Neuronal stem cell (in vitro differentiated cells): ENCODE measurements at places on chromosomes 11 and 22.

GRCh38 chr11:403021-403760 is 9.2 kb downstream of the PKP3 start:
- DNase-seq = no peak

DNA sequence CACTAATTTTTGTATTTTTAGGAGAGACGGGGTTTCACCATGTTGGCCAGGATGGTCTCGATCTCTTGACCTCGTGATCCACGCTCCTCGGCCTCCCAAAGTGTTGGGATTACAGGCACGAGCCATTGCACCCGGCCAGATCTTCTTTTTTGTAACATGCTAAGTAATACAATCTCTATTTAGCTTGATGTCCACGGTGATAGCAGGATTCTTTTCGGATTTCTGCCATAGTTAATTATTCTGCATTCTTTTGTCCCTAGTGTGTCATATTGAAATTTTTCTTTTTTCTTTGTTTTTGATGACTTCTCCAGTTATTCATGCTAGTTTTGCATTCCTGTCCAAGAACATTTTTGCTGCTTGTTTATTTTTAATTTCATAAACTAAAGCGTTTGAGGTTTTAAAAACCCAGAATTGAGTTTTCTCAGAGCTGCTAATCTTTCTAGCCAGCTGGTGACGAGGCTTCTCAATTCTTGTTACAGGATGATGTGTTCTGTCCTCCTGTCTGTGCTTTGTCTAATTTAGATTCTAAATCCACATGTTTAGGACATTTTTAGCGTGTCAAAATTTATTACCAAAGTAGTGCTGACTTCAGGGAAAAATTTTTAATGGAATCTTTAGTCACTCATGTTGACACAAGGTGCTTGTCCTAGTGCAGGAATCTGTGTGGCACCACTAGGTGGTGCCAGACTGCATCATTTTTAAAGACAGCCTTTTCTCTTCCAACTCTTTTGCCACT is 21.8 kb downstream of the NF2 start:
- peak; percentile 42 for DNase-seq

DNA sequence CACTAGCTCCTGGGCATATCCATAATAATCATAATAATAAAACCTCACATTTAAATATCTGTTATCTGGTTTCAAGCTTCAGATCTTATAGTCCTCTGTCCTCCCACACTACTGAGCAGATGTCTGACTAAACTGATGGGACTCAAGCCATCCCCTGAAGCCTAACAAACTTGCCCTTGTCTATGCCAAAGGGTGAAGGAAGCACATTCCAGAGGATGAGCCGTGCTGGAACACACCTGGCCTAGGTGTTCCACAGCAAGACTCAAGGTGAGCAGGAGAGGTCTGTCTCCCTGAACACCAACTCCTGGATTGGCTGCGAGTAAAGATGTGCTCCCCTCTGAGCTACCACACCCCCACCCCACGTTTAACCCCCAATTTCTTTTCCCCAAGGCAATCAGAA is 14.7 kb downstream of the SCUBE2 start:
- DNase-seq = no peak

GRCh38 chr11:114330373-114330772 is 34.2 kb downstream of the NNMT start:
- no peak for DNase-seq

GRCh38 chr11:64161037-64161436 is 4.9 kb downstream of the MACROD1 start:
- DNase-seq = no peak

DNA sequence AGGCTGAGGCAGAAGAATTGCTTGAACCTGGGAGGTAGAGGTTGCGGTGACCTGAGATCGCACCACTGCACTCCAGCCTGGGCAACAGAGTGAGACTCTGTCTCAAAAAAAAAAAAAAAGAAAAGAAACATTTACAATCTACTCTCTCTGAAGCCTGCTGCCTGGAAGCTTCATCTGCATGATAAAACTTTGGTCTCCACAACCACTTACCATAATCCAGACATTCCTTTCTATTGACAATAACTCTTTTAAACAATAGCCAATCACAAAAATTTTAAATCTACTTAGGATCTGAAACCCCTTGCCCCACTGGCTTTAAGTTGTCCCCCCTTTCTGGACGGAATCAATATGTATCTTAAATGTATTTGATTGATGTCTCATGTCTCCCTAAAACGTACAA is 25.0 kb upstream of the HTR3A start:
- DNase-seq = no peak

- peak; percentile 88 for DNase-seq
Observed at GRCh38 chr11:119338318-119338890, 2.3 kb downstream of the C1QTNF5 start.

- no peak for DNase-seq
Observed at GRCh38 chr11:45563810-45564209, 101.6 kb downstream of the CHST1 start.
